ENCODE measurements at places on chromosomes 1 and 21. TPM values are rescaled to one million over a fixed set of nuclear protein-coding genes. Genes with fewer than 3 reads are reported as not detected.

The CD52 gene
- total RNA-seq, result 141 TPM

The UTS2 gene
- total RNA-seq, result not detected

The PTPN22 gene
- total RNA-seq, result 50.9 TPM

The CHI3L2 gene
- total RNA-seq, result 5.3 TPM

- H3K4me1 ChIP-seq, result no peaks in the 10 kb centered on the region
- DNase-seq, result no peak
- no peak overlapping the region for H3K4me3 ChIP-seq
- no peak overlapping the region for H3K27ac ChIP-seq
- H3K27me3 ChIP-seq, result peaks cover 13% of the 10 kb centered on the region
- no peaks in the 10 kb centered on the region for H3K36me3 ChIP-seq
These were observed 133.5 kb downstream of the HMGB4 start for GRCh38 chr1:33997127-33998036.

DNA sequence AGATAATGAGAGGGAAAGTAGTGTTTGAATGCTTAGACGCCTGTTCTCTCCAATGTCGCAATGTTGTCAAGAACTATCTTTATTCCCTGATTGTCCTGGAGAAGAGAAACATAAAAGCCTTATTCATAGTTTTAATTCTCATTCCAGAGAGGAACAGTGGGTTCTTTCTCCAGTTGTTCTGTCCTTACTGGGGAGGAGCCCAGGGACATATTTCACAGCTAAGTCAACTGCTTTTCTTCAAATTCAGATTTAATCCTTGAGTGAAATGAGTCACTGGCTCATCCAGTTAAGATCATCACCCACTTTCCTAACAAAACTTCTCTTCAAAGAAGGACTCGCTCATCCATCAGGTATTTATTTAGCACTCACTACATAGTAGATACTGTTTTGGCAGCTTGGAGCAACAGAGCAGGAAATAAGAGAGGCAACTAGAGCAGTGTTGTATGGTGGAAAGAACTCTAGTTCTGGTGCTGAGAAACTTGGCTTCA, 365.7 kb upstream of the USP24 start:
- H3K27me3 ChIP-seq, result peaks cover 3% of the 10 kb centered on the region
- H3K36me3 ChIP-seq, result no peaks in the 10 kb centered on the region
- H3K4me3 ChIP-seq, result no peak overlapping the region
- no peaks in the 10 kb centered on the region for H3K4me1 ChIP-seq
- DNase-seq, result no peak
- no peak overlapping the region for H3K27ac ChIP-seq

GRCh38 chr21:23026878-23027277, 2028.7 kb downstream of the NCAM2 start:
- no peaks in the 10 kb centered on the region for H3K4me1 ChIP-seq
- no peak overlapping the region for H3K4me3 ChIP-seq
